Lower leg skin (tissue), 4 donors: ENCODE measurements at places on chromosomes 2 and 18. TPM values are rescaled to one million over a fixed set of nuclear protein-coding genes. Genes with fewer than 3 reads are reported as not detected.
A peak's percentile ranks its signal among the peaks of the same experiment; 100 is the strongest.

- DNase-seq = peak; percentile 66
These were observed 45.9 kb downstream of the ST6GAL2 start for GRCh38 chr2:106839849-106840595.

DNA sequence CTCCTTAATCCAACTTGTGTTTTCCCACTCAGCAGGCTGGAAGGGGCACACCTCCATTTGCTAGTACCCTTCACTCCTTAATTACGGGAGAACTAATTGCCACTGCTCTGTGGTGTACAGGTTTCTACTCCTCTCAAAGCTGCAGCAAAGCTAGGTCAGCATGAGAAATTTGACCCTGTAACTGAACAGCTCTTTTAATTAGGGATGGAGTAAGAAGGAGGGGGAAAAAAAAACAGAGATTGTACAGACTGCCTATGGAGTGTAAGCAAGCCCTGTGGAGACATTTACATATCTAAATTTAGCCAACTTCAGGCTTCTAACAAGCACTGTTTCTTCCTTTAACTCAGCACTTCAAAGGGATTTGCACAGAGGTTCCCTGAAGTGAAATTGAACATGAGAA lies 629.7 kb upstream of the SETBP1 start:
- DNase-seq = no peak

The ARHGEF4 gene
- 106 TPM for total RNA-seq

The LBX2 gene
- not detected for total RNA-seq

The TWIST2 gene
- 38.4 TPM for total RNA-seq

The C2orf92 gene
- total RNA-seq = 5.0 TPM

GRCh38 chr18:25873833-25874232 lies 216.6 kb downstream of the SS18 start:
- DNase-seq = no peak

DNA sequence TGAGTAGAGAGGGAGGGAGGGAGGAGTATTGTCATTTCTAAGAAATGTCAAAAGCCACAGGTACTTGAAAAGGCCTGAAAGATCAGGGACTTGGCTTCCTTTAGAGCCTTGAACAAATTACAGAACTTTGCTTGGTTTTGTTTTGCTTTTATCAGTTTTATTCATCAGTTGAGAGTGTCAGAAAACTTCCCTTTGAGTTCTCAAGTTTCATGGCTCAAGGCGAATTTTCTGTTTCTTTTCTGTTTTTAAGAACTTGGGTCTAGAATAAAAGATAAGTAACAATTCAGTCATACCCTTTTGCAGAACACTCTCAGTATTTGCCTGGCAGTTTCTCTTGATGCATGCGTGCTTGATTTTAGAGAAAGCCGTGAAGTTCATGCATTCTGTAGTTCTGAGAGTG lies 531.9 kb downstream of the PARD3B start:
- DNase-seq = no peak

- no peak for DNase-seq
These were observed 224.5 kb downstream of the UXS1 start for GRCh38 chr2:105969552-105969951.

The FNDC4 gene
- total RNA-seq = 2.6 TPM

DNA sequence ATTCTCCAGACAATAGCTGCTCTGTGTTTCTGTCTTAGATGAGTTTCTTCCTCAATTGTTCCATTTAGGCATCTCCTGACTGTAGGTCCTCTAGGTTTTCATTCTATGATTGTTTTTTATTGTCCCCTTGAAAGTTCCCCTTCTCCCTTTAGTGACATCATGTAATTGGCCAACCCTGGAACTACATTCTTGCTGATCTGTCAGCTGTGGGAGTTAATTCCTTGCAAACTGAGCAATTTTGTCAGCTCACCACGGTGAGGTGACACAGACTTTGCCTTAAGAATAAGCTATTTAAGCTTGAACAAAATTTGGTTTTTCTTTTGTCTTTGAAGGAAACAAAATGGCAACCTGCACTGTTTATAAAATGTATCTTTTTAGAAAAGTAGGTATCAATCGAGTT lies 95.9 kb downstream of the TXNL1 start:
- DNase-seq = no peak

GRCh38 chr2:189076572-189076971 lies 102.4 kb downstream of the COL3A1 start:
- DNase-seq = no peak

The POTEC gene
- not detected for total RNA-seq

GRCh38 chr18:79071037-79071436 lies 1.8 kb downstream of the ATP9B start:
- DNase-seq = no peak

The ZNF892 gene
- total RNA-seq = 3.7 TPM

- no peak for DNase-seq
These were observed 58.1 kb downstream of the HEATR5B start for GRCh38 chr2:37026050-37026449.

- no peak for DNase-seq
These were observed 584.8 kb downstream of the TSN start for GRCh38 chr2:122340246-122340645.

- DNase-seq = no peak
These were observed 59.6 kb downstream of the ATOH8 start for GRCh38 chr2:85813211-85813981.

DNA sequence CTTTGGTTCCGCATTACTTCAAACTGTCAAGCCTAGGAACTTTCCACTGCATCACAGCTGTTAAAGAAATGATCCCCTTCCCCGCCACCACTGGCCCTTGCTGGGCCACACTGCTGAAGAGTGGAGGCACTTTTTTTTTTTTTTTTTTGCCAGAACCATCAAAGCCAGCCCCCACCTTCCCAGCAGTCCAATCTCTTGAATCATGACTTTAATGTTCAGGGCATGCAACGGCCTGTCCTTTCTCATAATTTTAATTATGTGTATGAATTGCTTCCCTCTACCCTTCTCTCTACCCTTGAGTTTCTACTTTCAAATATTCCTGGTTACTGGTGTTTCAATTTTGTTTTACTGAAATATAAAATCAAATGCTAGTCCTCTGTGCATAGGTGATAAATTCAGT lies 102.1 kb upstream of the LMAN1 start:
- no peak for DNase-seq

The KATNAL2 gene
- total RNA-seq = 4.9 TPM
